ENCODE measurements at places on chromosomes 6 and 20.

GRCh38 chr6:87939776-87940175 is 107.9 kb upstream of the SPACA1 start:
- DNase-seq: no peak

DNA sequence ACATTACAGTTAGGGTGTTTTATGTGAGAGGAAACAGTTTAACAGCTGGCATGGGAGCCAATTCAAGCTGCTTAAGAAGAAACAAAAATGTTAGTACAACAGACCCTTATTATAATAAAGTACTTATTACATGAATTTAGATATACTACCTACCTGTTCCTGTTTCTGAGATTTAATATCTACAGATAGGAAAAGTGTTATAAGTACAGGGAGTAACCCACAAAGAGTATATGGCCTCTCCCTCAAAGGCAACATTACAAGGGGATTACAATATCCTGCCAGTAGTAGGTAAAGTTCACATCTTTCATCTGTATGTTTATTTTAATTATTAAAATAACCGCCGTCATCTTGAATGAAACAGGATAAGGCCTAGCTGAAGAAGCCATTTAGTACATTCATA is 1.8 kb upstream of the ME1 start:
- DNase-seq: no peak

GRCh38 chr20:19658137-19658536 is 99.9 kb upstream of the RIN2 start:
- no peak for DNase-seq

- DNase-seq: no peak
Measured at GRCh38 chr6:130966344-130966980, 96.6 kb downstream of the EPB41L2 start.

DNA sequence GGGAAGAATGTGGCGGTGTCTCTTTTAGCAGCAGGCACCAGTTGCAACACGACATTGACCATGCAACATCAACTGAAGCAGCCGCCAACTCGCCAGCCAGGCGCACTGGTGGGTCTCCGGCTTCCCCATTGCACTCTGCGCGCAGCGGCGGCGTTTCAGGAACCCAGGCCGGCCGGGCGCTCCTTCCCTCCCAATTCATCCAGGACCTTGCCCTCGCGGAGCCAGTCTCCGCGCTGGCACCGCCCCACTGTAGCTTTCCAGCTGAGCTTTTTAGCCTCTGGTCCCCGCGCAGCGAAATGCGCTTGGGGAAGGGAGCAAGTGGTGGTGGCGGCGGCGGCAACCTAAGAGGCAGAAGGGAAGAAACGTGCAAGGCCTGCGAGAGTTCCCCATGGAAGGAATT is 297.9 kb upstream of the RIMS1 start:
- DNase-seq: no peak

DNA sequence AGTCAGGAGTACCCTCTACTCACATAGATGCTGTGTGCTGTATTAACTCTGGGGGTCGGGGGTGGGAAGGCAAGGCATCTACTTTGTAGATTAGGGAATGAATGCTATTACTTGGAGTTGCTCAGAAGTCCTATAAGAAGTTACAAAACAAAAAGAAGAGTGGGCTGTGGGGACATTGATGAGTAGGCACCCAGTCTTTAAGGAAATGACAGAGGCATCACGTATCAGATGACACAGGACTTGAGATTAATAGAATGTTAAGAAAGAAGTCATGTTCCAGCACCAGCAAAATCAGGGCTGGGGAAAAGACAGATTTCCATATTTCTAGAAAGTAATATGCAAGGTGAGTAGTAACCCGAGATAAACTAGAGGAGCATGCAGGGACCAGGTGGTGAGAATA is 19.0 kb upstream of the STXBP5 start:
- no peak for DNase-seq

GRCh38 chr6:27726619-27727023 is 185.6 kb downstream of the OR2B2 start:
- no peak for DNase-seq

- DNase-seq: no peak
Measured at GRCh38 chr6:111995404-111995803, 58.5 kb upstream of the CCN6 start.

GRCh38 chr6:14092316-14092715 is 25.3 kb upstream of the CD83 start:
- DNase-seq: no peak

DNA sequence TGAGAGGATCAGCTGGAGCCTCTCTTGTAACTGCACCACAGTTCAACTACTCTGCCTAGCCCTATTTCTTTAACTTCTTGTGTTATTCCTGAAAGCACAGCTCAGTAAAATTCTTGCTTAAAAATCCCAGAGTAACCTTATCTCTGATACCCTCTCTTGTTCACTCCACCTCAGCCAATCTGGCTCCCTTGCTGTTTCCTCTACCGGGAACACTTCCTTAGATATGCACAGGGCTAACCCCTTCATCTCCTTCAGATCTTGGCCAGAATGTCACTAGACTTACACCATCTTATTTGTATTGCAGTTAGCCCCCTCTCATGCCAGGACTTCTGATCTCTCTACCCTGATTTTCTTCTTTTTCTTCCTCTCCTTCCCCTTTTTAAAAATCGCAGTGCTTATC is 2.6 kb upstream of the ZKSCAN3 start:
- no peak for DNase-seq

DNA sequence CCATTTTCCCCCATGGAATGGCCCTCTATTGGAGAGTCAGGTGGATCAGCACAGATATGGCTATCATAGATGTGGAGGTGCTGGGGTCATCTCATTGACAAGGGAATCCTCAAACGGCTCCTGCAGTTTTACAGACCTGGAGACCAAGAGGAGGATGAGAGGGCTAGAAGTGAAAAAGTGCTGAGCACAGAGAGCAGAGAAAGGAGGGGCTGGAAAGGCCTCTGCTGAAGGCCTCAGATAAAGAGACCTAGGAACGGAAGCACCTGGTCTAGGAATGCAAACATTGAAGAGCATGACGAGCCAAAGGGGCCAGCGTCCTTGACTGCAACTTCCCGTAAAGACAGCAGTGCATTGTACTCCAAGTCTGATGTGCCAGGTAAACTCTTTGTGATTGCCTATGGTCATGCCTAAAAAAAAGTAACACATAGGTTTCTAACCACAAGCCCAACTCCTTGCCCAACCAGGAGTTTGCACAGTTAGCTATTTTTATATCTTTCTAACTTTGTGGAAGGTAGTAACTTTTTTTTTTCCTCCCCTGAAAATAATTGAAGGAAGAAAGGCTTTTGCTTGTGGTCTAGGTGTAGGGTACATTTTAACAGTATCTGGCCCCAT is 15.2 kb downstream of the RSPH4A start:
- no peak for DNase-seq

- no peak for DNase-seq
Measured at GRCh38 chr6:98137391-98137790, 697.0 kb upstream of the POU3F2 start.

GRCh38 chr20:57838670-57839151 is 128.9 kb upstream of the PMEPA1 start:
- DNase-seq: no peak

GRCh38 chr6:98946879-98947410 is 801 bp downstream of the FBXL4 start:
- no peak for DNase-seq

- DNase-seq: no peak
Measured at GRCh38 chr6:164694386-164694785, 615.0 kb downstream of the C6orf118 start.

- DNase-seq: no peak
Measured at GRCh38 chr6:148700741-148701311, 46.0 kb upstream of the UST start.

- DNase-seq: no peak
Measured at GRCh38 chr6:82568290-82568993, 204.8 kb downstream of the TPBG start.

- no peak for DNase-seq
Measured at GRCh38 chr6:81253821-81254220, 498.7 kb downstream of the TENT5A start.

DNA sequence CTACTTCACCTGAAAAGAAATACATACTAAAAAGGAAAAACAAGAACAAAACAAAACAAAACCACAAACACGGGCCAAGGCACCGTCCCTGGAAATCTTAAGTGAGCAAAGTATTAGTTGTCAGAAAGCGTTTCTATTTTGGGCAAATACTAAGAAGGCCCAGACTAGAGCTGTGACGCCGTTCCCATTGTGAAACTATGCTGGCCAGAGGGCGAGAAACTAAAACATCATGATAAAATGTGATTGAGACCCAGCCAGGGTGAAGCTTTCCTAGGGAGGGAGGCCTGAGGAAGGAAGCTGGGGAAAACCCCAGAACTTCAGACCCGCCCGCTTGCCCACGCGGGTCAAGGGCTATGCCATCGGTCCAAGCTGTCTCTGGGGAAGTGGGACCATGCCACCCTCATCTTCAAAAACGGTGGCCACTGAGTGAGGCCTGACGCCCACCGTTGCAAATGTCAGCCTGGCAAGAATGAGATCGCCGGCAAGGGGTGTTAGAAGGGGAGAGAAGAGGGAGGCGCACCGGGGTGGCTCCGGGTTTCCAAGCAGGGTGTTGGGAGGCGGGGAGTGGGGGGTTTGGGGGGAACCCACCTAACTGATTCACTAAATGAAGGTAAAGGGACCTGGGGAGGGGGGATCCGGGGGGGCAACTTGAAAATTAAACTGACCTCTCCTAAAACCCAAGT is 1950.9 kb upstream of the DEFB115 start:
- DNase-seq: no peak

- no peak for DNase-seq
Measured at GRCh38 chr20:3592931-3593330, 70.3 kb downstream of the GFRA4 start.

GRCh38 chr20:59002388-59002787 is 4.7 kb downstream of the CTSZ start:
- no peak for DNase-seq

DNA sequence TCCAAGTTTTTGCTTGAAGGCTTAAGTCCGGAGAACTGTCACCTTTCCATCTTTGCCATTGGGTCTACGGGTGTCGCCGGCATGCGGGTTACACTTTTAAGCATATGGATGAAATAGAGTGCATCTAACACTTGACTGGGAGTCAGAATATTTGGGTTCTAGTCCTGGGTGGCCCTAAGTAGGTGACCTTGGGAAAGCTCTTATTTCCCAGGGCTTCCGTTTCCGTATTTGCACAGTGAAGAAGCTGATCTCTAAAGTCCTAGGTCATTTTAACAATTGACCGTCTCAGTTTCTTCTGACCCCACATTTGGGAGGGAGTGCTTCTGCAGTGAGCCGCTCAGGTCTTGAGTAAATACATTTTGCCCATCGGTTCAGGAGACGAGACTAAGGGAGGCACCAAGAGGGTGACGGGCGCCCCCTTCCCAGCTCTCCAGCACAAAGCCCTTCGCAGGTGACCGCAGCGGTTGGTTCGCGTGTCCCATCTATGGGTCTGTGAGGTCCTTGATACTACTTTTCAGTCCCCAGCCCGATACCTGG is 651 bp upstream of the BLTP3A start:
- peak; percentile 73 for DNase-seq

DNA sequence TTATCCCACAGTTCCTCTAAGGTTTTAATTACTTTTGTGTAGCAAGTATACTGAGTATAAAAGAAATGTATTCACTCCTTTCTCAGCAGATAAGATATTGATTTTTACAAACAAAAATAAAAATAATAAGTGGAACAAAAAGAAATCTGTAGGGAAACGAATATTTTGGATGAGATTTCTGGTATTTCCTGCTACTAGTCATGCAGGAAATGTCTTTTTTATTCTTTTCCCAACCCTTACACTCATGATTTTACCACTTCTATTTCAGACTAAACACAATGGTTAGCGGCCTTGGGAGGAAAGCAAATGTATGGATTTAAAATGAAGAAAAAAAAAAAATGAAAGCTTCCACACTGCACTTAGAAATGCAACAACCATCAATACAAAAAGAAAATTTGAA is 580.5 kb upstream of the MARCKS start:
- no peak for DNase-seq

DNA sequence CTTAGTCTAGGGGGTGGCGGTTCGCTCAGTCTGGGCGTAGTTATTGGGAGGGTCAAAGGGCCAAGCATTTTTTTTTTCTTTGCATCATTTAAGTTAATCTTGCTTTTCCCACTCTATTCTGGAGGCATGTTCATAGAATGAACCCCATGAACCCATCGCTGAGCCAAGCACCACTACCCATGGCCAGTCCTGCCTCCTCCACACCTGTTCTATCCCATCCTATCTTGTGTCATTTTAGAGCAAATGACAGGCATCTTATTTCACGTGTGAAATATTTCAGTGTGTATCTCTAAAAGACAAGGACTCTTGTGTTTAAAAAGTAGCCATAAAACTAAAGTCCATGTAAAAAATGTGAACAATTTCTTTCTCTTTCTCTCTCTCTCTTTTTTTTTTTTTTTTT is 13.9 kb downstream of the SRC start:
- DNase-seq: no peak

DNA sequence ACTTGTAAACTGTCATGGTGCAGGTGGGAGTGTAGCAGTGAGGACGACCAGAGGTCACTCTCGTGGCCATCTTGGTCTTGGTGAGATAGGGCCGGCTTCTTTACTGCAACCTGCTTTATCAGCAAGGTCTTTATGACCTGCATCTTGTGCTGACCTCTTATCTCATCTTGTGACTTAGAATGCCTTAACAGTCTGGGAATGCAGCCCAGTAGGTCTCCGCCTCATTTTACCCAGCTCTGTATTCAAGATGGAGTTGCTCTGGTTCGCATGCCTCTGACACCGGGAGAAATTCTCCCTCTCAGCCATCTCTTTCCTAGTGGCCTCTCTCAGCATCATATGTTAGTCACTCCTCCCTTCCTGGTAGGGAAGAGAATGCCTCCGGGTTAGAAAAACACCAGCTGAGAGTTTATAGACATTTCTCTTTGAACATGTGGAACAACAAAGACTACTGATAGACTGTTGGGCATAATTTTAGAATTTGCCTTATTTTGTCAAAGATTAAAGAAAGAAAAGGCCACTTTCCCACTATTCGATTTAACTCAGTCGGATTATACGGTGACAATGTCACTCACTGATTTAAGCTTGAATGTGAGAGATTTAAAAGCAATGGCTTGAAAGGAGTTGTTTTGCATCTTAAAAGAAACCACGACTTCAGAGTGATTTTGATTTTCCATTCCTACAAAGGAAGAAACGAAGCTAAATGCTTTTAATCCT is 67.9 kb upstream of the SNX9 start:
- DNase-seq: no peak

- no peak for DNase-seq
Measured at GRCh38 chr6:89858041-89858440, 28.4 kb downstream of the CASP8AP2 start.

DNA sequence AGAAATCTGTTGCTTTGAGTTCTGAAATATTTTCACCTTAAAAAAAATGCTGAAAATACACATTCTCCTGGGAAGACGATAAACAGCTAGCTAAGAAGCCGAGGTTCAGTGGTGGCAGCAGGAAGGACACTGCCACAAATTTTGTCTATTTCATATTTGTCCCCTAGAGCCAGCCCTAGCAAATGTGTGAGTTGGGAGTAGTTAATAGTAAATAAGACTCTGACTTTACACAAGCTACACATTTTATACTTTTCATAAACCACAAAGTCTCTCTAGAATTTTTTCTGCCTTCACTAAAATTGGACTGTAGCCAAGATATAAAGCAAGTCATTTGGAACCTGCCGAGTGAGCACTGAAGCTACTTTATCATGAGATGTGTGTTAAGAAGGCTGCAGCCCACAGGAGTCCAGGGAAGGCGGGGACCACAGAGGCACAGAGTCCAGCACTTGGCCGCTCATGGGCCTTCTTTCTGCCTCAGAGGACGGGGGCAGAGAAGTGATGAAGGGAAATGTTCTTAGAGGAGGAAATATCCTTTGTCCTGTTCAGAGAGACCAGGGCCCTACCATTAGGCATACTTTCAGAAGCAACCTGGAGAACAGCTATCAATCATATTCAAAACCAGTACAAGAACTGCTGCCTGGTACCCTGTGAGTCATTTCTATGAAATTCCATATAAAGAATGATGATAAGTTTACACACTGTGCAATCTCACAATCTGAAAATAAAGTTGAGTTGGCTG is 241.7 kb upstream of the TAB2 start:
- no peak for DNase-seq
